ENCODE measurements at places on chromosomes 11 and 22.

DNA sequence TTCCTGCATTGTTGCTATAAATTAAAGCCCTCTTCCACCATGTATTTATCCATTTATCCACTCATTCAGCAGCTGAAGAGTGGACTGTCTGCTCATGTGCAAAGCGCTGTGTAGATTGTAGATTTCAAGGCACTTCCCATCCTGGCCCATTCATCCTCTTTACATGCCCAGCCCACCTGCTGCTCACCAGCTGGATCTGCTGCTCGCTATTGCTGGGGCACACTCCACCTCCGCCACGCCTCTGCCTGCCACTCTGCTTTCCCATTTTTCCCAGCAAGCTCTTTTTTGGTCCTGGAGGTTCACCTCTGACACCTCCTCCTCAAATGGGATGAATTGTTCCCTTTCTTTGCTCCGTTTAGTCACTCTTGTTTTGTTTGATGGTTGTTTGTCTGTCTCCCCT is 48.3 kb downstream of the CEP164 start:
- no peak for DNase-seq

DNA sequence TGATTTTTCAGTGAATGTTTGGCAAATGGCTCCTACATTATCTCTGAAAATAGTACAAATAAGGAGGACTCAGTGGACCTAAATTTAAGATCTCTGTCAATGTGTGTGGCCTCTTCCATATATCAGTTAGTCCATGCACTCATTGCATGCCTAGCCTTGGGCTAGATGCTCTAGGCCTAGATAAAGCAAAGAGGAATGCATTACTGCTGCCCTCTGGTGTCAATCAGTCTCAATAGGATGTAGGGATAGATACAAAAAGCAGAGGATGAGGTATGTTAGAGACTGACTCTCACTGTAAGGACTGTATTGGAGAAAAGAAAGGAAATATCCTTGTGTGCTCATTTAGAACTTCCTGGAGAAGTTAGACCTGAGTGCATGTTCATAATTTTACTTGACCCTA is 42.0 kb downstream of the MS4A2 start:
- DNase-seq, result peak; percentile 13

GRCh38 chr11:32317643-32318042 is 117.7 kb downstream of the WT1 start:
- DNase-seq, result no peak

DNA sequence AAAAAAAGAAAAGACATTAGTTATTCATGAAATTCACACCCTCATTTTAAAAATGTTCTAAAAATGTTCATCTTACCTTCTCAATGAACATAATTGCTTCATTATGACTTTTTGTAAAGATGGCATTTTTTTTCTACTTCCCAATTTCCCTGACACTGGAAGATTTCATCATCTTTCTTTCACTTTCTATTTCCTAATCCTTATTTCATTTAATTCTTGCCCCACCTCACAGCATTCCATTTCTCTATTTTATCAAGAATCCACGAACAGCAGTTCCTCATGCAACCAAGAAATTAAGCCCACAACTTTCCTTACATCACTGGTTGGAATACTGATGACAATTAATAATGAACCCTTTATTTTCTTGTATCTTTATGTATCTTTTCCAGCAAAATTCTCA is 1.9 kb downstream of the PATL1 start:
- DNase-seq, result no peak

DNA sequence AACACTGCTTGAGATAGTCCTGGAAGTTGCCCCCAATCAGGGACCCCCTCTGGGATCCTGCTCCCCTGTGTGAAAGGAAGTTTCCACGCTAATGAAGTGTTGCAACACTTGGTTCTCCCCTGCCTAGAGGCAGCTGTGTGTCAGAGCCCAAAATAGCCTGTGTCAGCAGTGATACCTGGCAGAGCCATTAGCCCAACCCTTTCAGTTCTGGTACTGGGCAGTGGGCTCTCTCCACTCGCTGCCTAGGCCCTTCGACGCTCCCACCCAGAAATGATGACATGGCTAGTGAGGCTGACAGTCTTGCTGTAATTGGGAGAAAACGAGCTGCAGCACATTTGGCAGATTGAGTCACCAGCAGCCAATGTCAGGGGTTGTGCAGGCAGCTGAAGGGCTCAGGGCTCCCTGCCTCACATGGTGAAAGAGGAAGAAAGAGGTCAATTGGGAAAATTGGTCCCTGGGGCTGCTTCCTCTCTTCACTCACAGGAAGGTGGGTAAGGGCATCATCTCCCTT is 1.4 kb upstream of the NXF1 start:
- no peak for DNase-seq

DNA sequence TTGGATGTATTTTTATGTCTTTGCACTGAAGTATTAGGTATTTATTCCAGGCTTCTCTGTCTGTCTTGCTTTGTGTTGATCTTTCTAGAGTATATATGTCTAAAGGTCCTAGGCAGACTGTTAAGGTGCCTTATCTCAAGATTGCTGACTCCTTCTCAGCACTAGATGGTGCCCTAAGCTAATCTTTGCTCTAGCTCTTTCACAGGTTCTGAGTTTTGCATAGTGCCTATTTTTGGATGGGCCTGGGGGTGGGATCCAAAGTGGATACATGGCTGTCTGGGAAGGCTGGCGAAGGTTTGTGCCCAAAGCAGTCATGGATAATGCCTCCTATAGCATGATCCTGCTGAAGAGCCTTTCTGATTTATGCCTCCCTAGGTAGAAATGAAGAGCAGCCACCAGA is 154.9 kb downstream of the TRPC6 start:
- peak; percentile 76 for DNase-seq

DNA sequence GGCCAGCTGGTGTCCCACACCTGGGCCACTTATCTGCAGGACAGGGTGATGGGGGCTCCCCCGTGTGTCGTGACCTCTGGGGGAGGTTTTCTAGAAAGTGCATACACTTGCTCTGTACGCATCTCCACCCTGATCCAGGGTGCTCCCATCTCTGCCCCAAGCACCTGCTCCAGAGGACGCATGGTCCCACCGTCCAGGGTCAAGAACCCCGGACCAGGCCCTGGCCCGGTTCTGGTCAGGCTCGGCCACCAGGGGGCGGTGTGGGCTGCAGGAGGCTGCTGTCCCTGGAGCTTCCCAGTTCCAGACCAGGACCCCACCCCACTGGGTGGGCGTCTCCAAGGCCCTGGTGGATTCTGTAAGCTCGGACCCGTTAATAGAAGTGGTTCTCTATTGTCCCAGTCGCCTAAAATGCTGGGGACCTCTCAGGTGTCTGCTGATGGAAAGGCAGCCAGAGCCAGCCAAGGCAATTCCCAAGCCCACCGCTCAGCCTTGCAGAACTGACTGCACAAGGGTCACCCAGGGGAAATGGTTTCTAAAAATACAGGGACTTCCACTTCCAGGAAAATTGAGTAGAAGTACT is 34.7 kb upstream of the SEPTIN5 start:
- DNase-seq, result peak; percentile 24

- DNase-seq, result no peak
Observed at GRCh38 chr11:108614086-108614485, 20.5 kb upstream of the EXPH5 start.

- DNase-seq, result peak; percentile 75
Observed at GRCh38 chr22:40040927-40041326, 46.2 kb downstream of the FAM83F start.

GRCh38 chr22:46119729-46120419 is 30.5 kb upstream of the PPARA start:
- DNase-seq, result no peak

- DNase-seq, result no peak
Observed at GRCh38 chr11:132064987-132065620, 694.7 kb downstream of the NTM start.

GRCh38 chr22:37278261-37278660 is 4.0 kb upstream of the CYTH4 start:
- no peak for DNase-seq

DNA sequence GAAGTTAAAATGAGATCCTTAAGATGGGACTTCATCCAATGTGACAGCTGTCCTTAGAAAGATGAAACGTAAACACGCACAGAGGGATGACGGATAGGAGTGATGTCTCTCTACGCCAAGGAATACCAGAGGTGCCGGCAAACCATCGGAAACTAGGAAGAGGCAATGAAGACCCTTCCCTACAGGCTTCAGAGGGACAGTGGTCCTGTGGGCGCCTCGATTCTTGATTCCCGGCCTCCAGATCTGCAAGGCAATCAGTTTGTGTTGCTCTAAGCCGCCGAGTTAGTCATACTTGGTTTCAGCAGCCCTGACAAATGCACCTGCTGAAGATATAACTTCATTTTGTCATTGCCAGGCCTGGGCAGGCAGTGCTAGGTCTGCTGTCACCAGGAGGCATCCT is 1455.1 kb downstream of the TBC1D22A start:
- no peak for DNase-seq

GRCh38 chr11:111128076-111128870 is 117.3 kb upstream of the POU2AF2 start:
- DNase-seq, result no peak

Measured in T47D (cell line).